ENCODE measurements at places on chromosomes 3 and 15.

GRCh38 chr3:150247441-150247840 is 160.7 kb upstream of the TSC22D2 start:
- no peak for DNase-seq

DNA sequence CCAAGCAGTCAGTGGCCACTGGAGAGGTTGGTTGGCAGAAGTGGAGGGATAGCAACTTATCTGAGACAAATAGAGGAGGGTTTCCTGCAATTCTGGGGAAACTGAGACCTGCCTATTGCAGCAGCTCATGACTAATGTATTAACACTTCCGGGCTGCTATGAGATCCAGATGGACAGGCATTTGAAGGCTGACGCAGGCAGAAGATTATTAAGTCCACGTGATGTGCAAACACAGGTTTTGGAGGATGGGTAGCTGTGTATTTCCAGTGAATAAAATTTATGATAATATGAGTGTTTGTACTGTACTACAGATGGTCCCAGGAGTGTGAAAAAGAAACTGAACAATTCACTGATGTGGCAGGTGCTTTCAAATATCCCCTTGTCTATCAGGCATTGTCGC is 28.5 kb upstream of the CFAP161 start:
- no peak for DNase-seq

DNA sequence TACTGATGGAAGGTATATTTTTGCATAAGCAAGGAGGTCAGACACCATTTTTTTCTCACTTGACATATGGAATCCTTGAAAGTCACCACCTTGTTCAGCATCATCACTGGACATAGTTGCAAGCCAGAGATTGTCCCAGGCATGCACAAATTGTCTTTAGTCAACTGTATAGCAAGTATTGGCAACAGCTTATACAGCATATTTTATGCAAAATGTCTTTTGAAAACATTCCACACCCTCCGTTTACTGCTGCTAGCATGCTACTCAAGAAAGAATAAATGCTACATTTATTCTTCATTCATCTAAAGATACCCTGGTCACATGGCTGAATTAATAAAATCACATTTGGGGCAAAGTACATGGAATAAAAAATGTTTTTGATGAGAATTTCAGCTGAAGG is 168.5 kb upstream of the DCBLD2 start:
- no peak for DNase-seq

DNA sequence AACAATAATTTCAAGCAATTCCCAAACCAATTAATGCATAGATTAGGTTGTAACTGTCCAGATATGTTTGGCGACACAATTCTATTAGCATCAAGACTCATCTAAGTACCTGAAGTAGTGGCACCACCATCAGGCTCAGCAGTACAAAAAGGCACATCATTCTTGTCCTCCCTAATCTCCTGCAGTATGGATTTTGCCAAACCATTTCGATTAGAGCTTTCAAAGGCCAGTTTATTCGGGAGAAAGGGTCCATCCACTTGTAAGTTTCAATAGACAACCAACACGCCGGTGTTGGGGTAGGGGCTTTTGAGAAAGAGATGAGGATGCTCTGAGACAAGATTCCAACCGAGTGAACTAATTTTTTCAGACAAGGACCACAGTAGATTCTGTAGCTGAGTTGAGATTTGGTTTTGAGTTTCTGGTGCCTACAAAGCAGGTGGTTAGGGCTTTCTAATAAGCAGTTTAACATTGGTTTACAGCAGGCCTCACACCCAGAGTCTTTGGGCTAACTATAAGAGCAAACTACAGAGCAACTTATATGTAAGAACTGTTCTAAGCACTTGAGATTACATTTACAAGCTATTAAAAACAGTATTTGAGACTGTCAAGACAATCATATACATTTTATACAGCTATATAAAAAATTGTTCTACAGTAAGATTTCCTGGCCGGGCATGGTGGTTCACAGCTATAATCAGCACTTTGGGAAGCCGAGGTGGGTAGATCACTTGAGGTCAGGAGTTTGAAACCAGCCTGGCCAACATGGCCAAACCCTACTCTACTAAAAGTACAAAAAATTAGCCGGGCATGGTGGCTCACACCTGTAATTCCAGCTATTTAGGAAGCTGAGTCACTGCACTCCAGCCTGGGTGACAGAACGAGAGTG is 4.5 kb downstream of the RPL22L1 start:
- no peak for DNase-seq

- DNase-seq: no peak
Observed at GRCh38 chr3:127820826-127821313, 1.4 kb downstream of the MGLL start.

- no peak for DNase-seq
Observed at GRCh38 chr3:155190691-155191090, 102.8 kb downstream of the STRIT1 start.

- no peak for DNase-seq
Observed at GRCh38 chr3:128875556-128876120, 3.8 kb upstream of the ACAD9 start.

DNA sequence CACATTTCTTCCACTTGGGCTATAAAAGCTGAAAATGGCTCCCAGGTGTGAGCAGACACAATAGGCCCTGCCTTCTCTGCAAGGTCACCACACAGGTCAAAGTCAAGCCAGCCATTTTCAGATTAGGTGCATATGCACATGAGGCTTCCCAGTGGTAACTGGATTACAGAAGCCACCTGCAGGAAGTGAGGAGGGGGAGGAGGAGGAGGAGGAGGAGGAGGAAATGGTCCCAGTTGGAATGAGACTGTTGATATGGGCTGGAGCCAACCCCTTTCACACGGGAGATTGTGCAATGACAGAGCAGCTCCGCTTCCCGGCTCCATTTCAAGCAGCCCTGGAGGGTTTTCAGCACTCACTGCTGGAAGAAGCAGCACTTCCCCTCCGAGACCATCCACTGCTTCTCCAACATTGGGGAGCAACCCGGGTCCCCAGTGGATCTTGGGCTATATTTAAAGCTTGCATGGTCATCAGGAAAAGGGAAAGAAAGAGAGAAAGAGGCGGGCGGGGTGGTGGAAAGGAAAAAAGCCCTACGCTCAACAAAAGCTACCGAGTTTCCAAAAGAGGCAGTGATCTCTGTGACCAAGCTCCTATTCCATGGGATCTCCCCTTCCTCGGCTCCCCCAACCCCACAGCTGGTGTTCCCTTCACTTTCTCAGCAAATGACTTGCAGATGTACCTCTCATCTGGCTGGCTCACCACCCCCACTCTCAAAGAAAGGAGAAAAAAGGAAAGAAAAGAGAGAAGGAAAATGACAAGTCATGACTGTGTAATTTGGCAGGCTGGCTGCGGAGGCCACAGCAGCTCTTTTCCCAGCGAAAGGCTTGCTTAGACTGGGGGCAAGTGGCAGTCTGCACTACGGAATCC is 58.3 kb downstream of the LRIG1 start:
- no peak for DNase-seq

GRCh38 chr15:64954395-64954794 is 35.3 kb downstream of the SPG21 start:
- no peak for DNase-seq

DNA sequence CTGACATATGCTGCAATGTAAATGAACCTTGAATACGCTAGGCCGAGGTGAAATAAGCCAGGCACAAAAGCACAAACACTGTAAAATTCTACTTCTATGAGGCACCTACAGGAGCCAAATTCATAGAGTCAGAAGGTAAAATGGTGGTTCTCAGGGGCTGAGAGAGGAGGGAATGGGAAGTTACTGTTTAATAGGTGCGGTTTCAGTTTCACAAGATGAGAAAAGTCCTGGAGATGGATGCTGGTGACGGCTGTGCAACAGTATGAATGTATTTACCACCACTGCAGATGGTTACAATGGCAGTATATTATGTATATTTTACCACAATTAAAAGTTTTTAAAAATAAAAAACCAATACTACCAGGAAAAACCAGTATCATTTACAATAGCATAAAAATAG is 4.0 kb downstream of the TNK2 start:
- no peak for DNase-seq

DNA sequence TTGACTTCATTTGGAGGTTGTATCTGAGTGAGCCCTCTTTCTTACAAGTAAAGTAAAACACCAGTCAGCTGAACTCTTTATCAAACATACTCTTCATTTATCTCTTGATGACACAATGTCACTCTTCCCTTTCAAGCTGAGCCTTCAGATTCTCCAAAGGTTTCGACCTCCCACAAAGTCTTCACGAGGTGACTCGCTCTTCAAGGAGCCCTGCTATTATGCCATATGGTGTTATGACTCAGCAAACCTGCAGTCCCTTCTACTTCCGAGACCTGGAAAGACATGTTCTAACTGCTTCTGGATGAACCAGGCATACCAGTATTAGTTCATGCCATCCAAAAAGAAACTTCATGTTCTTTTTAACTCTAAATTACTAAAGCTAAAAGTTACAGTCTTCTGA is 23.1 kb downstream of the AADAC start:
- DNase-seq: no peak

DNA sequence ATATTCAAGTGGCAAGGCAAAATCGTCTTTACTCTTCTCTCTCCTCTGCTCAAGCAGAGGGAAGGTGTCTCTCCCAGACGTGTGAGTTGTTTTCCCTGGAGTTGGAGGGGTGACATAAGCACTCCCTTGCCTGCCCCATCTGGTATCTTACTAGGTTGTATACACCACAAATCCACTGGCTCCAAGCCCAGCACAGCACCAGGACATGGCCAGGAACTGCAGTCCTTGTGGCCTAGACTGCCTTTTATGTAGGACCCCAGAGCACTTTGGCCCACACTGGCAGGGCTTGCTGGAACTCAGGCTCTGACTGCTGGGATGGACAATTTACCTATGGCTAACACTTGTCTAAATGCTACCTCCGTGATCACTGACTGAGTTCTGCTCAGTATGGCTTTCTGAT is 34.0 kb downstream of the DZIP3 start:
- no peak for DNase-seq

DNA sequence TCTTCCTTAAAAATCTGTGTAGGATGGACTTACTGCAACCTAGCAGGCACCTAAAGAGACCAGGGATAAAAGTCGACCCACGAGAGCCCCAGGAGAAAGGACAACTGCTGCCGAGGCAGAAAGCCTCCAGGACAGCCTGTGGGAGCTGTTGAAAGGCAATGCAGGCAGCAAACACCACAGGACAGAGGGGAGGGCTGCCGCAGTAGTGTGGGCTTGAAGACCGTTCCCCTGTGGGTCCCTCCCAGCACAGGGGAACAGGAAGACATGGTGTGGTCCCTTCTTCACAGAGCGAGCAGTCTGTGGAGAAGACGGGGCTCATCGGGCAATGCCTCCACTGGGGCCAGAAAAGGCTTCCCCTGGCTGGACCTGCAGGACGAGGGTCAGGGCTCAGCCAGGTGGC is 58.5 kb upstream of the GATA2 start:
- DNase-seq: no peak

DNA sequence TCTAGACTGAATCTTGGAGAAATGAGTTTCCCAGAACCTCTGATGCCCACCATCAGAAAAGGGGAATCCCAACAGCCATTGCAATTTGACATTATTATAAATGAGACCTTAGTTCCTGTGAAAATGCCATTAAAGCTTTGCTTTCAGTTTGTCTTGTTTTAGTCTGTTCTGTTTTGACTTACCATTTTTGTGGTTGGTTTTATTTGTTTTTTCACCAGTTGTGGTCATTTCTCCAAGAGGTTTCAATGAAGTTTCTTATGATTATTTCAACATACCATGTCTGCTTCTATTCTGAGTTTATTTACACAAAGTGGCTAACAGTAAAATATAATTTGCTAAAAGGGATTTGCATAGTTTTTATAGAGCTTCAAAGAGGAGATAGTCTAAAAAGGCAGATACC is 175.0 kb upstream of the MCTP2 start:
- no peak for DNase-seq

DNA sequence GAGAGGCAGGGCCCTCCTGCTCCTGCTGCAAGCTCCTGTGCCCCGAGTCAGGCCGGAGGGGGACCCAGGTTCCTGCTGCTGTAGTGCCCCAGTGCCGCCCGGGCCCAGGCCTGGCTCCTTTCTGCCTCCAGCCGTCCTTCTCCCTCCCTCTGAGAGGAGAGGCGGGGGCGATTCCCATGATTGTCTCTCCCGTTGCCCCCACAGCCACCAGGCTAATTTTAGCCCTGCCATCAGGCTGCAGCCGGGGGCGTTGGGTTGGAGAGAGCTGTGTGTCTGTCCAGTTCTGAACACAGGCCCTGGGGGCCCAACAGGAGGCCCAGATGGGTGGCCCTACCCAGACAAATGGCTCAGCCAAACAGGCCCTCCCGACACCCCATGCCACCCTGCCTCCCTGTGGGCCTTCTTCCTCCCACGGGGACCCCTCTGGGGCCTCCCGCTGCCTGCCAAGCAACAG is 214.8 kb downstream of the TBC1D2B start:
- DNase-seq: no peak

DNA sequence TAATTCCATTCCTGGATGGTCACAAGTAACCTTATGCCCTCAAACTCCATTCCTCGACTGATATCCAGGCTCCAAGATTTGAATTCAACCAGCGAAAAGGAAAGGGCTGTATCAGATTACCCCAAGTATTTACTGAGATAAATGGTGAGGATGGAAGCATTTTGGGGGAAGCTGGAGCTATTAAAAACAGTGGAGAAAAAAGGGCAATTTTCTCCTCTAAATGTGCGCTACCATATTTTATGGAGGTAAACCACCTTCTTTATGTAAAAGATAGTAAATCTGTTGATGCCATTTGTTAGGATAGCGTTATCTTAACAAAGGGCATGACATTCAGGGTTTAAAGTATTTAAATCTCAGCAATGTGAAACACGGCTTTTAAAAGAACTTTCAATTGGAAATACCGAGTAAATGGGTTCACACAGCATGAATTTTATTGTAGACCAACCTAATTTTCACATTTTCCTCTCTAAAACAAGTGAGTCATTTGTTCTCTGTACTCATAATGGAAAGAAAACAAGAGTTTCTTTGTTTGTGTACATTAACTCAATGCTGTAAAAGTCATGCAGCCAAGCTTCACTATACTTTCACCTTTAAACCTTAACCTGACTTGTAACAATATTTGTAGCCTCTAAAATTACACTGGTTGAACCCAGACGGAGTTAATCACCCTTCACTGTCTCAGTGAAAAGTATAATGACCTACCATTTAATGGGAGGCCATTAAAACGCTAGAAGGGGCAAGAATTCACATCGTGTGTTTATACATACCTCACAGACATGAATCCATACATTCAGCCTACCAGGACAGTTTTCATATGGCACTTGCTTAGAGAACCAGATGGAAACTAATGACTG is 773.4 kb downstream of the ROBO1 start:
- no peak for DNase-seq

- no peak for DNase-seq
Observed at GRCh38 chr15:96431786-96432185, 101.3 kb downstream of the NR2F2 start.

DNA sequence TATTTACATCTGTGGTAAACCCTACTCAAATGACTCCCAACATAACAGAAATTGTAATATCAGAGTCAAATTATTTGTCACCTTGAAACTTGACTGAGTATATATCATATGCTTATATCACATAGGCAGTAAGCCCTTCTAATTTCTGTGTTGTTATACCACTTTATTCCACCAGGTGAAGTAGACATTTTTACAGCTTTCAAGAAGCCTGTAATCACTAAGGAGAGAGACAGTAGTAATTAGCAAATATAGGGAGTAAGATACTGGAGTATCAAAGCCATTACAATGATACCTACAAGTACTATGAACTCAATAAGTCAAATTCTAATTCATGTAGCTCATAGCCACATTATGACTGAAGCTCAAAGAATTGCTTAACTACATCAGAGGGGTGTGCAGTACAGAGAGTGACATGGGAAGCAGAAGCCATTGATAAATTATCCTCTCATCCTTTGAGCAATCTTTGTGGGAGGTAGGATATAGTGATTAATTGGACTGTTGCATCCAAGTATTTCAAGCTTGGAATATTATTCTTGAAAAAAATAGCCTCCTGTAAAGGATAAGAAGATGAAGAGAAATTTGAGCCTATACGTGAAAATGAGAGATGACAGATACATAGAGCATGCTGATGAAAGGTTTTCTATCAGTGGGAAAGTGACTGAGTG is 1005.9 kb downstream of the ZPLD1 start:
- DNase-seq: no peak

Data from activated B cell treated with CpG ODN at 0.5 μM for 24 hours (primary cell).